Breast epithelium (tissue), 4 donors: ENCODE measurements at places on chromosomes 1 and 21. TPM values are rescaled to one million over a fixed set of nuclear protein-coding genes. Genes with fewer than 3 reads are reported as not detected.

GRCh38 chr1:43566382-43567044 is 35.8 kb downstream of the PTPRF start:
- DNase-seq: no peak

Gene SUMO3
- 64.4 TPM for total RNA-seq

DNA sequence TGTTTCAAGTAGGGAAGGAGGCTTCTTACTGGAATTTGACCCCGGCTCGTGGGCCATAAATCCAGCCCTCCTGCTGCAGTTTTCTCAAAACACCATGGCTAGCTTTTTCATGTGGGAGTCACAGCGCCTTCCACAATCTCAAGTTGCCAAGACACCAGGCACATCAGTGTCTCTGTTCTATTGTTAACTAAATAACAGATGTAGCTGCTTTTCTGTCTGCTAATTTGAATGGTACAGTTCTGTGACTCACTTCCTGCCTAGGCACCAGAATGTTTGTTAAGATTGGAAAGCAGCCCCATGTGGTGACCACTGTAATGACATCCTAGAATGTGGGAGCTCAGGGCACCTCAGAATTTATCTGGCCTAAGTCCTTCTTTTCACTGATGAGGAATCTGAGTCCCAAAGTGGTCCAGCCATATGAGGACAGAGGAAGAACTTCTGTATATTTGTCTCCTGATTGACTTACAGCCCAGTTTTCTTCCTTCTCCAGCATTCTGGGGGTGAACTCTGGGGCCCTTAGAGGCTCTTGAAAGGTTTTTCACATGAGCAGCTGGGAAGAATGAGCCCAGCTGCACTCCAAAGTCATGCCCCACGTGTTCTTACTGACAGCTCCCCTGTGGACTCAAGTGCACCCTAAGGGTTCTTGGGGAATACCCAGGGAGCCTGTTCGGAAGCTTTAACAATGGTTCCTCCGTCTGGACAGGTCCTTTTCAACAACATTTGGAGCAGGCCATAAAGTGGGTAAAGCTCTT is 27.5 kb downstream of the TRIM45 start:
- DNase-seq: no peak

DNA sequence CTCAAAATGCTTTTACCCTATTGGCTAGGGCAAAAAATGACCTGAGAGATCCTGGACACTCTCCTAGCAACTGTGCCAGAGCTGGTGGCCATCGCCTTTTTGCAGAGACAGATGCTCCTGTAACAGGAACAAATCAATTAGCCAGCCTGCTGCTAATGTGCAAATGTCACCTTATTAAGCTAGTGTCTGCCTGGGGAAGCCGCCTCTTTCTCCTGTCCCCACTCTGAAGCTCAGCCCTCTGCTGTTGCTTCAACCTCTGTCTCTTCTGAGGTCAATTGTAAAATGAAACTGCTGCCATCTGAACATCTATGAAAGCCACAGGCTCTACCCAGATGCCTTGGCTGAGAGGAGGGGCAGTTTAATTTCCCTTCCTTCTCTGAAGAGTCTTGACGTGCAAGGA is 85.5 kb upstream of the CACNA1E start:
- no peak for DNase-seq

DNA sequence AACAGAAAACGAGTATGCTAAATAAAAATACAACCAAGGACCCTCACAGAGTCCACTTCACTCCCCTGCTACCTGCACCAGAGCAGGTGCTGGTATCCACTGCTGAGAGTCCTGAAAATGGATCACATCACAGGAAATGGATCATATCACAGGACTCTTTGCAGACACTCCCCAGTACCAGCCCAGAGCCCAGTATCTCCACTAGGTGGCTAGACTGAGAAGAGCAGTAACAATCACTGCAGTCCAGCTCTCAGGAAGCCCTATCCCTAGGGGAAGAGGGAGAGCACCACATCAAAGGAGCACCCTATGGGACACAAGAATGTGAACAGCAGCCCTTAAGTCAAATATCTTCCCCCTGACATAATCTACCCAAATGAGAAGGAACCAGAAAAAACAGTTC is 28.0 kb downstream of the AGBL4 start:
- no peak for DNase-seq
